ENCODE measurements at places on chromosomes 5 and 9.

DNA sequence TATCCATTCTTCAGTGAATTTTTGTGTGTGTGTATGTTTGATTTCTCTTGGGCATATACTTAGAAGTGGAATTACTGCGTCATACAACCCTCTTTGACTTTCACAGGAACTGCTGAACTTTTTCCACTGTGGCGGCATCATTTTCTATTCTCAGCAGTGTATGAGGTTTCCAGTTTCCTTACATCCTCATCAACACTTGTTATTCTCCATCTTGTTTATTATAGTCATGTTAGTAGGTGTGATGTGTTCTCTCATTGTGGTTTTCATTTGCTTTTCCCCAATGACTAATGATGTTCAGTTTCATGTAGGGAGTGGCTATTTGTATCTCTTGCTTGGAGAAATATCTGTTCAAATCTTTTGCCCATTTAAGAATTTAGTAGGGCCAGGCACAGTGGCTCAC lies 2.6 kb downstream of the ZNF79 start:
- DNase-seq, result no peak

DNA sequence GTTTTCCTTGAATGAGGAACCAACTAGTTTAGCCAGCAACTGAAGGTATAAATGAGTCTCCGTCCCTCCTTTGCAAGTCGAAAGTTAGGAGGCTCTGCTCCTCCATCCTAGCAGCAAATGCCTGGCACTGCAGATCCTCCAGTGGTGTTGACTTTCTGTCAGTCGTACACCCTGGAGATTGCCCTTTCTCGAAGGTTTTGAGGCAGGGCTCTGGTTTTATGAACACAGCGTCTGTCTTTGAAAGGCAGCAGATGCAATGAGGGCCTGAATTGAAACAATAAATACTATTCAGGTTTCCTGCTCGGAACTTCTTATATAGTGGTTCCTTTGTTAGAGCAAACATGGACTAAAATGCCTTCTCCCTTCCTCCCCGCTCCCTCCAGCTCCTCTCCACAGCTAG lies 284.0 kb downstream of the TMEM38B start:
- DNase-seq, result peak; percentile 64

GRCh38 chr9:82052081-82052480 lies 63.5 kb downstream of the SPATA31D1 start:
- no peak for DNase-seq

DNA sequence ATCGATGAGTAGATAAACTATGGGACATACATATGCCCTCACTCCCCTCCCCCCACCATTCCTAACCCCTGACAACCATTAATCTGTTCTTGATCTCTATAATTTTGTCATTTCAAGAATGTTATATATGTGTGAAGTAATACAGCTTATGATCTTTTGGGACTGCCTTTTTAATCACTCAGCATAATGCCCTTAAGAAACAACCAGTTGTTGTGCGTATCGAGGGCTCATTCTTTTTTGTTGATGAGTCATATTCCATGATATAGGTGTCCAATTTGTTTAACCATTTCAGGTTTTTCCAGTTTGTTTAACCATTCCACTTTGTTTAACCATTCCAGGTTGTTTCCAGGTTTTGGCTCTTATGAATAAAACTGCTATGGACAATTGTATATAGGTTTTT lies 75.6 kb downstream of the ARHGEF28 start:
- no peak for DNase-seq

GRCh38 chr5:157107508-157107907 lies 1.3 kb downstream of the HAVCR2 start:
- peak; percentile 61 for DNase-seq

GRCh38 chr5:144857454-144857853 lies 686.8 kb downstream of the KCTD16 start:
- DNase-seq, result no peak

DNA sequence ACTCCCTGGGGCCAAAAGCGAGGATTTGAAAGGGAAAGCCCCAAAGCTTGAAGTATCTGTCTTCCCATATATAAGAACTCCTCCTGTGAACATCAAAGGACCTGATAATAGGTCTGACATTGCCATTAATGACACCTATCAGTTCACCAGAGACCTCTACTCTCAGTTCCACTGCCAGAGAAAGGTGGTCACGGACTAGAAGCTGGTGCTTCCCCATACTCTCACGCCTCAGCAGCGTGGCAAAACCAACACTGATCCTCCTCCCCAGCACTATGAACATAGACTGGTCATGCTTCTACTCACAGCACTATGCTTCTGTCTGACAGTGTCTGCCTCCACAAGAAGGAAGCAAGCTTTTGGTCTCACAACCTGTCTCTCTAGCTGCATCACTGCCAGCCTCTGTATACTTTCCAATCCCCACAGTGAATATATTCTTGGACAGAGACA lies 37.9 kb downstream of the NRG2 start:
- no peak for DNase-seq
